ENCODE measurements at places on chromosomes 11 and 22. TPM values are rescaled to one million over a fixed set of nuclear protein-coding genes. Genes with fewer than 3 reads are reported as not detected.

DNA sequence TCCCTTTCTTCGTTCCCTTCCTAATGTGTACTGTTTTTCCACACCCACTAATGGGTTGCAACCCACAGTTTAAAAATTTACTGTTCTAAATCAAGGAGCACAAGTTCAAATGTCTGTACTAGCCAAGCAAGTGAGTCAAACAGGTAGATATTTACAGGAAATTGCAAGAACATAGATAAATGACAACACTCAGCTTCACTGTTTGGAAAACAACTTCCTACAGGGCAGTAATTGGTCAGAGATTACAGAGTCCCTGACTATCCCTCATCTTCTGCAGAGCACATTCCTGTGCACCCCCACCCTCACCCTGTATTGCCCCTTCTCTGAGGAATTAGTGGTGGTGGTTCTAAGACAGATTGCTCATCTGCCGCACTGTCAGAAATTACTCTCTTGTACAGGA, 1.9 kb downstream of the SERPING1 start:
- no peak overlapping the region for H3K4me3 ChIP-seq
- H3K27ac ChIP-seq, result no peak overlapping the region
- H3K36me3 ChIP-seq, result no peaks in the 10 kb centered on the region
- peaks cover 2% of the 10 kb centered on the region for H3K4me1 ChIP-seq
- H3K27me3 ChIP-seq, result peaks cover 44% of the 10 kb centered on the region

- H3K4me1 ChIP-seq, result peaks cover 37% of the 10 kb centered on the region
- DNase-seq, result no peak
- H3K36me3 ChIP-seq, result no peaks in the 10 kb centered on the region
- H3K27me3 ChIP-seq, result peaks cover 66% of the 10 kb centered on the region
Observed at GRCh38 chr11:128685402-128686020, 8.4 kb upstream of the FLI1 start.

DNA sequence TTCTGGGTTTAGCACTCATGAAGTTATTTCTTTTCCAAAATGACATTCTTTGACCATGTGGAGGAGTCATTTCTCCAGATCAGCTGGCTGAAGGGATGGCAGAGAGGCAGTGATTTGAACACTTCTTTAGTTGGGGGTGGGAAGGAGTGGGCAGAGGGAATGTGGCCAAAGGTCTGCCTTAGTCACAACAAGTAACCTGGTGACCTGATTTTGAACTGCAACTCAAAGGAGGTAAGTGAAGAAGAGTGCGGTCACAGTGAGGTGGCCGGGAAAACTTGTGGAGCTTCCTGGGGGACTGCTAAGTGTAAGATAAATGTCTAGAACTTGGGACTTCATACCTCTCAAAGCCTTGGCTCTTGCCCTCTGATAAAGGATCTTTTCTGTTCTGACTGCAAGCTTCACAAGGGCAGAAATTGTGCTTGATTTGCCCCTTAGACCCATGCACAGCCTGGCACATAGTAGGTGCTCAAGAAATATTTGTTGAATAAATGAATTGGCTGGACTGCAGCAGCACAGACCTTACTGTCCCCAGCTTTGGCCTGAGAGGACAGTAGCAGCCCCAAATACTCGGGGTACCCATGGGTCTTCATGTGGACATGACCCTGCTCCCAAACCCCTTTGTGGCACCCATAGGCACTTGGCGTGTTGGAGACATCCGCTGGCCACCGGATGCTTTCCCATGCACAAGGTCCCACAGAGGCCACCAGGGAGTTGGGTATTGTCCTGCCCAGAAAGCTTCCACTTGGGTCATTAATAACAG, 99.0 kb upstream of the ALX4 start:
- H3K4me3 ChIP-seq, result no peak overlapping the region
- H3K4me1 ChIP-seq, result no peaks in the 10 kb centered on the region
- peaks cover 19% of the 10 kb centered on the region for H3K27me3 ChIP-seq
- H3K36me3 ChIP-seq, result no peaks in the 10 kb centered on the region
- H3K27ac ChIP-seq, result no peak overlapping the region

Gene PKP3
- 0.18 TPM for total RNA-seq

- H3K36me3 ChIP-seq, result peaks cover 18% of the 10 kb centered on the region
- DNase-seq, result no peak
- no peak overlapping the region for H3K4me3 ChIP-seq
Observed at GRCh38 chr11:74777038-74777437, 28.4 kb downstream of the RNF169 start.

Gene ROBO4
- not detected for total RNA-seq

Gene APOL2
- total RNA-seq, result 82.6 TPM

GRCh38 chr11:102552447-102553194, 22.1 kb upstream of the MMP7 start:
- H3K36me3 ChIP-seq, result no peaks in the 10 kb centered on the region
- no peak overlapping the region for H3K27ac ChIP-seq
- H3K27me3 ChIP-seq, result peaks cover 3% of the 10 kb centered on the region
- H3K4me3 ChIP-seq, result no peak overlapping the region

DNA sequence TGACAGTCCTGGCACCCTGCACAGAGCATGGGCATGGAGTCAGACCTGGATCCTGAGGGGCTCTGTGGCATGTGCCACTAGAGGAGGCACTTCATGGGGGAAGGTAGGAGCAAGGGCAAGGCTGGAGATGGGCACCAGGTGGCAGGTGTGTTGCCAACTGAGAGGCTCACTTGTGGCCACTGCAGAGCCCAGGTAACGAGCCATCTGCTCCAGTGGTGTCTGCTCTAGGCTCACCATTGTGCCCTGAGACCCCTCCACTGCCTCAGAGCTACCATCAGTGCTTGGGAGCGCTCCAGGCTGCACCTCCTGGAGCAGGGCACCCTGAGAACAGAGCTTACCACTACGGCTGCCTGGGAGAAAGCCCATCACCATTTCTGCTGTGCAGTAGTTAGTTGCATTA, 1.3 kb upstream of the ZDHHC8 start:
- peak overlapping the region; percentile 19 for H3K4me3 ChIP-seq
- no peak overlapping the region for H3K27ac ChIP-seq
- no peaks in the 10 kb centered on the region for H3K27me3 ChIP-seq
- peaks cover 15% of the 10 kb centered on the region for H3K36me3 ChIP-seq
- no peak for DNase-seq

Gene MS4A3
- not detected for total RNA-seq

GRCh38 chr11:2383852-2384804, 7.0 kb downstream of the CD81 start:
- peak; percentile 65 for DNase-seq
- H3K36me3 ChIP-seq, result peaks cover 5% of the 10 kb centered on the region
- H3K27ac ChIP-seq, result peak overlapping the region; percentile 84
- peak overlapping the region; percentile 22 for H3K4me3 ChIP-seq

- no peak for DNase-seq
- H3K27ac ChIP-seq, result no peak overlapping the region
- peaks cover 3% of the 10 kb centered on the region for H3K27me3 ChIP-seq
Observed at GRCh38 chr22:25208328-25208727, 8.7 kb downstream of the CRYBB3 start.

- no peaks in the 10 kb centered on the region for H3K27me3 ChIP-seq
- H3K27ac ChIP-seq, result peak overlapping the region; percentile 83
- H3K4me1 ChIP-seq, result peaks cover 31% of the 10 kb centered on the region
- H3K4me3 ChIP-seq, result no peak overlapping the region
- DNase-seq, result peak; percentile 44
- peaks cover 4% of the 10 kb centered on the region for H3K36me3 ChIP-seq
Observed at GRCh38 chr11:16902182-16902581, 112.0 kb downstream of the PLEKHA7 start.

GRCh38 chr11:23283666-23284065, 423.4 kb upstream of the CCDC179 start:
- no peak overlapping the region for H3K27ac ChIP-seq
- no peaks in the 10 kb centered on the region for H3K36me3 ChIP-seq
- DNase-seq, result no peak
- no peaks in the 10 kb centered on the region for H3K27me3 ChIP-seq
- no peaks in the 10 kb centered on the region for H3K4me1 ChIP-seq

DNA sequence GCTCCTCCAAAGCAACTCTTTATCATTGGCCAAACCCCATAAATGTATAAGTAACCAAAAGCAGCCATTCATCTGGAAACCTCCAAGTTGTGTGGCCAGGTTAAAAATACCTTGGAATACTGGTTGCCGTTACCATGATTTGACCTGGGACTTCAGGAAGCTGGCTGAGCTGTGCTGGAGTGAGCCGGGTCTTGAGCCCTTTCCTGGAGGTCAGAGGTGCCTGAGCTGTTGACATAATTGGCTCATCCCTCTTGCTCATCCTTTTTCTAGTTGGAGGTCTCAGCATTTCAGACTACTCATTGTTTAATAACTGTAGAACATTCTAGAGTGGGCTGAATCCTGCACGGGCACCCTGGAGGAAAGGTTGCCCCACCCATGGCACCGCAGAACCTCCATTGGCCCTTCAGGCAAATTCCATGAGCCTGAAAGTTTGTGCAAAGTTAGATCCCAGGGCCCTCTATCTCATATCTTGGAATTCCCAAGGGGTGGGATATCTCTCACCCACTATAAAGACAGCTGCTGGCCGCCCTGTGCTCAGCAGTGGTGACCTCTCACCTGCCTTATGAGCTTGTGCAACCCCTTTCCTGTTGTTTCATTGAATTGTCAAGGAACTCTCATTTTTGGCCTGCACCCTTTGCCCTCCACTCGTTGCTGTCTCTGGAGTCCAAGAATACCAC, 77.0 kb downstream of the C22orf31 start:
- H3K4me3 ChIP-seq, result no peak overlapping the region
- H3K27me3 ChIP-seq, result peaks cover 25% of the 10 kb centered on the region
- DNase-seq, result no peak
- H3K4me1 ChIP-seq, result peaks cover 3% of the 10 kb centered on the region
- H3K36me3 ChIP-seq, result no peaks in the 10 kb centered on the region
- no peak overlapping the region for H3K27ac ChIP-seq

- DNase-seq, result no peak
- H3K27ac ChIP-seq, result no peak overlapping the region
- H3K36me3 ChIP-seq, result no peaks in the 10 kb centered on the region
- H3K4me1 ChIP-seq, result peaks cover 9% of the 10 kb centered on the region
Observed at GRCh38 chr11:115920092-115920461, 415.9 kb upstream of the CADM1 start.

Gene KLHL35
- not detected for total RNA-seq

DNA sequence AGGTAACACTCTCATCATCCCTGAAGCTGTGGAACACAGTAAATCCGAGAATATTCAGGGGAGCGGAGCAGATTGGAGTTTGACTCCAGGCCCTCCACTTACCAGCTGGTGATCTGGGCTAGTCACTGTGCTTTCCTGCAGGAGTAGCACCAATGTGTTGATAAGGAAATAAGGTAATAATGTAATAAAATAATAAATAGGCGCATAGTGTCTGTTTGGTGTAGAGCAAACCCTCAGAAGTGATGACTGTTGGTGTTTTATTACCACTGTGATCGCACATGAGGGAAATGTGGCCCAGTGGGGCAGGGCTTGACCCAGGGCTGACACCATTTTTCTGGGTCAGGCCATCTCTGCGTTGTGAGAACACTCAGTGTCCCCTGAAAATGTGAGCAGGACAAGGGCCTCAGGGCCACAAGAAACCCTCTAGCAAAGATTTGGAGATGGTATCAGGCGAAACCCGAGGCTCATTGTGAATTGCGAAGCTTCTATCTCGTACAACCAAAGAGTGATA, 563.9 kb upstream of the B3GAT1 start:
- H3K4me3 ChIP-seq, result no peak overlapping the region
- no peaks in the 10 kb centered on the region for H3K27me3 ChIP-seq
- H3K36me3 ChIP-seq, result no peaks in the 10 kb centered on the region
- H3K4me1 ChIP-seq, result no peaks in the 10 kb centered on the region

Gene SLC17A6
- total RNA-seq, result not detected

GRCh38 chr11:122365610-122366360, 249.8 kb upstream of the BLID start:
- H3K27ac ChIP-seq, result no peak overlapping the region
- H3K36me3 ChIP-seq, result no peaks in the 10 kb centered on the region
- H3K4me3 ChIP-seq, result no peak overlapping the region
- DNase-seq, result no peak
- no peaks in the 10 kb centered on the region for H3K4me1 ChIP-seq
- no peaks in the 10 kb centered on the region for H3K27me3 ChIP-seq

GRCh38 chr11:18329196-18329870, 7.0 kb downstream of the GTF2H1 start:
- H3K4me3 ChIP-seq, result no peak overlapping the region
- no peaks in the 10 kb centered on the region for H3K27me3 ChIP-seq
- H3K4me1 ChIP-seq, result peaks cover 61% of the 10 kb centered on the region

Gene KCNQ1OT1
- total RNA-seq, result 0.33 TPM

Gene ANO9
- total RNA-seq, result 79.4 TPM

Gene PLEKHB1
- total RNA-seq, result 10.6 TPM

GRCh38 chr11:72764503-72764902, 12.3 kb upstream of the ARAP1 start:
- peaks cover 15% of the 10 kb centered on the region for H3K4me1 ChIP-seq
- H3K27me3 ChIP-seq, result no peaks in the 10 kb centered on the region
- H3K27ac ChIP-seq, result no peak overlapping the region
- H3K4me3 ChIP-seq, result no peak overlapping the region
- no peak for DNase-seq

Gene MOGAT2
- total RNA-seq, result not detected

GRCh38 chr22:37448516-37449127, 21.3 kb upstream of the ELFN2 start:
- H3K36me3 ChIP-seq, result no peaks in the 10 kb centered on the region
- H3K4me3 ChIP-seq, result no peak overlapping the region
- DNase-seq, result no peak
- no peaks in the 10 kb centered on the region for H3K4me1 ChIP-seq
- no peak overlapping the region for H3K27ac ChIP-seq
- no peaks in the 10 kb centered on the region for H3K27me3 ChIP-seq

Gene C11orf42
- not detected for total RNA-seq

- peaks cover 2% of the 10 kb centered on the region for H3K27me3 ChIP-seq
- H3K4me3 ChIP-seq, result no peak overlapping the region
- DNase-seq, result no peak
Observed at GRCh38 chr11:81725701-81726100, 1008.0 kb downstream of the FAM181B start.

DNA sequence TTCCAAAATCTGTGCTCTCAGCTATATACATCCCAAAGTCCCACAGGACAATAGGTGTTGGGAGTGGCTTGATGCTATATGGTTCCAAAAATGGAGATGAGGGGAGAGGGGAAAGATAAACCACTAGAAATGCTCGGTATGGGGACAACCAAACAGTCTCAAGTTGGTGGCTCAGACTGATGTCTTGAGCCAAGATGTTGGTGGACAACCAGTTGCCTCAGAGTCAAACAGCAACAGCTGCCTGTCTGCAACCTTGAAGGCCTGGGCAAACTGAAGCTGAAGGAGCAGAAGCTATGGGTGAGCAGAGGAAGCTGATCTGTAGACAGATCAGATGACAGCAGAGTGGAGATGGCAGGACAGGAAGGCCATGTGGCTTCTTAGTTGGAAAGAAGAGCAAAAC, 4.0 kb downstream of the RRP8 start:
- H3K4me1 ChIP-seq, result peaks cover 8% of the 10 kb centered on the region
- H3K36me3 ChIP-seq, result peaks cover 33% of the 10 kb centered on the region

DNA sequence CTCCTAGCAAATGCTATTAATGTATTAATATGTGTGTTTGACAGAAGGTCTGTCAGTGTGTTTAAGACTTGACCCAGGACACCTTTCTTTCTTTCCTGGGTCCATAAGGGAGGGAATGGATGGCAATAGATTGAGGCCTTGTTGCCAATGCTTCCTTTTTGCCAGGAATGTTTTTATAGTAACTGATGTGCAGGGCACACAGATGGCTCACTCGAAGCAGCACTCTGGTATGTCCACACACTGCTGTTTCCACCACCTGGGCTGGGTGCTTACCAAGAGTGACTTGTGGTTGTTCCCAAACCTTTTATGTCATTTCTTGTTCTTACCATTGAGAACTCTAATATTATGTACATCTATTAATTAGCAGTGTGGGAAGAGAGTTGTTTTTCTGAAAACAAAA, 396.9 kb upstream of the SYN3 start:
- no peaks in the 10 kb centered on the region for H3K36me3 ChIP-seq
- no peak overlapping the region for H3K27ac ChIP-seq
- no peaks in the 10 kb centered on the region for H3K4me1 ChIP-seq

Measured in activated CD8-positive, alpha-beta memory T cell treated with anti-CD3 and anti-CD28 coated beads, Interleukin-2, amount 10 ng/mL, durations not matched to agents 7 days and 5 days (primary cell).